A549 (cell line): ENCODE measurements at places on chromosomes 4 and X. TPM values are rescaled to one million over a fixed set of nuclear protein-coding genes. Genes with fewer than 3 reads are reported as not detected.

DNA sequence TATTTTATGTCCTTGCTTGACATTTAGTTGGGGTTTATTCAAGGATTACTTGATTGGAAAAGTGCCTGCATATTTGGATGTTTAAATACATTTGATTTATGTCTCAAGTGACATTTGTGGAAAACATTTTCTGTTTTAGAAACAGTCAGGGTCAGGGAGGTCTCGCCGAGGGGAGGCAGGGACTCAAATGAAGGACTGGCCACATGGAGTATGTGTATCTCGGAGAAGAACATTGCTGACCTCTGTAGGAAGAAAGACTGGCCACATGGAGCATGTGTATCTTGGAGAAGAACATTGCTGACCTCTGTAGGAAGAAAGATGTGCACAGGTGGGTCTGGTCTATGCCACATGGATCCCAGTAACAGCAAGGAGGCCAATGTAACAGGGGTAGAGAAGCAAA is 233.6 kb downstream of the TRIML1 start:
- peak; percentile 88 for DNase-seq

DNA sequence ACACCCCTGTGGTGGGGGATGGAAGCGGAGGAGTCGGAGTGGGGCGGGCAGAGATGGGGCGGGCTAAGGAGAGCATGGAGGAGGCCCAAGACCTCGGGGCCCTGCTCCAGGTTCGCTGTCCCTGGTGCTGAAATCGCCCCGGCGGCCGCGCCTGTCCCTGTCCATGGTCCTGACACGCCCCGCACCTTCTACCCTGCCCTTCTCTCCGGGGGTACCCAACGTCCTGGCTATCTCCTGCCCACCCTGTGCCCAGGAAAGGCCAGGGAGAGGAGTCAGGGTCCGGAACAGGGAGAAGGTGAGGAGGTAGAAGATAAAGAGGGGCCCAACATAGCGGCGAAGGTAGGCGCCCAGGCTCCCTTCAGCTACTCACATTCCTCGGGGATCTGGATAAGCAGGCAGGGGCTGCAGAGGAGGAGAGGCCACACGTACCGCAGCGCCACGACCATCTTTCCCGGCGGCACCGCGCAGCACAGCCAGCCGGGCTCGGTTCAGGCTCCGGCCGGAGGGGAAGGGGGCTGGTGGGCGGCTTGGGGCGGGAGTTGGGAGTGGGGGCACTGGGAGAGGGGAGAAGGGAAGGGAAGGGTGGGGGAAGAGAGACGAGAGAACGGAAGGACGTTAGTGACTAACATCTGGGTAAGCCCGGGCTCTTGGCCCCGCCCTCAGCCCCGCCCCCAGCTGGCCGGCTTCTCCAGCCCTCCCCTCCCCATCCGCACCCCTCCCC is 10.4 kb downstream of the L1CAM start:
- no peak for DNase-seq

DNA sequence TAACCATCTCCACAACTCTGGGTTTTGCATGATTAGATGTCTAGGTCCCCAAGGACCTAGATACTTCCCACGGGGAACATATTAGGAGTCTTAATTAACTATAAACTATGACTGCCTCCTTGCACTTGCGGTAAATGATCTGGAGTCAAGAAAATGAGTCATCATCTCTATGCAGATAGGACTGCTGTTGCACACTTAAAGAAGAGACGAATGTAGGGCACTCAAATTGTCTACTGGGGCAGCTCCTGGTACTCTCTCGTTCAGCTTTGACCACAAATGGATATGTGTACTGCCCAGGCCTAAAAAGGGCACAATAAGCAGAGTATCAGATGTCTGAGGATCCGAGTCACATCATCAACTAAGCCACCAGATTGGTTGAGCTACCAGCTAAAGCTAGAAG is 1783.4 kb upstream of the AGA start:
- DNase-seq: no peak

RAB41 gene
- not detected in 3 replicates for polyA plus RNA-seq

MAGEA11 gene
- polyA plus RNA-seq: not detected in 3 replicates
